Stimulated activated CD8-positive, alpha-beta memory T cell treated with anti-CD3 and anti-CD28 coated beads, Interleukin-4, amount 100 ng/mL, for 4 hours (primary cell): ENCODE measurements at places on chromosomes 12 and 14.

GRCh38 chr12:94603434-94604365 lies 46.7 kb downstream of the TMCC3 start:
- DNase-seq = no peak

DNA sequence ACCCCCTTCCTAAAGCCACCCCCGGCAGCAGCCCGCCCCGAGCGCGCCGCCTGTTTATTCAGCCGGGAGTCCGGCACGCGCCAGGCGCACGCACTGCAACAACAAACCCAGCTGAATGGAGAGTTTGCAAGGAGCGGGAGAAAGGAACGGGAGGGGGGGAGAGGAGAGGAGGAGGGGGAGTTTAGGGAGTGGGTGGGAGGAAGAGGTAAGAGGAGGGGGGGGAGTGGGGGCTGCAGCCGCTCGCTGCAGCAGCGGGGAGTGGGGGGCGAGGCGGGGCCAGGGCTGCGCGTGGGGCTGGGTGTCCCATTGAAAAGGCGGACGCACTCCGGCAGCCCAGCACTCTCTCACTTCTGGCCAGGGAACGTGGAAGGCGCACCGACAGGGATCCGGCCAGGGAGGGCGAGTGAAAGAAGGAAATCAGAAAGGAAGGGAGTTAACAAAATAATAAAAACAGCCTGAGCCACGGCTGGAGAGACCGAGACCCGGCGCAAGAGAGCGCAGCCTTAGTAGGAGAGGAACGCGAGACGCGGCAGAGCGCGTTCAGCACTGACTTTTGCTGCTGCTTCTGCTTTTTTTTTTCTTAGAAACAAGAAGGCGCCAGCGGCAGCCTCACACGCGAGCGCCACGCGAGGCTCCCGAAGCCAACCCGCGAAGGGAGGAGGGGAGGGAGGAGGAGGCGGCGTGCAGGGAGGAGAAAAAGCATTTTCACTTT lies at the start of gene ASCL1:
Gene ASCL1 (plus strand): TSS at position 336 of the 712 bp plus-strand sequence. CDS start 571 bp downstream, outside the sequence.
- no peak for DNase-seq

DNA sequence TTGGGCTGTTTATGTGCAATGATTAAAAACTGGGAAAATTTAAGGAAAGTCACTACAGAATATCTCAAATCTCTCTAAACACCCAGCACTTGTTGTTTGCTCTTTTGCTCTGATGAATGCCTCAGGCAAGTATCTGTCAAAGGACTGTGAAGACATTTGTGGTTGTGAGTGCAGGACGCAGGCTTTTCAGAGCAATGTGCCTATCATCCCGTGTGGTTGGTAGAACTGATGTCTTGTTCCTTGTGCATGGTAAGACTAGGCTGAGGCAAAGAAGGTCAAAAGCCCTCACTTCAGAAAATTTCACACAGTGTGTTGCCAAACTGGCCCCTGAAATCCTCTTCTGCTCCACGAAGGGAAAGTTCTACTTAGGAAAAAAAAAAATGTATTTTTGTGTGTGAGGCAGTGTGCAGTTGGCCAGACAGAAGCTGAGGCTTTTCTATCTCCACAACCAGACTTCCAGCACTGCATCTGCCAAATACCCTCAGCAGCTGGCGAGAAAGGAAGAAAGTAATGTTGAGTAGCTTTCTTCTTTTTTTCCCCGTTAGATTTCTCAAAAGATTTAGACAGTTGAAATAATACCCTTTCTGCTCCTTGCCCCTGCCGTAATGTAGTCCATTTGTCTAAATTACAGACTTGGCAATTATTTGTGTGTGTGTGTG lies 1103.1 kb downstream of the VRK1 start:
- DNase-seq = no peak

DNA sequence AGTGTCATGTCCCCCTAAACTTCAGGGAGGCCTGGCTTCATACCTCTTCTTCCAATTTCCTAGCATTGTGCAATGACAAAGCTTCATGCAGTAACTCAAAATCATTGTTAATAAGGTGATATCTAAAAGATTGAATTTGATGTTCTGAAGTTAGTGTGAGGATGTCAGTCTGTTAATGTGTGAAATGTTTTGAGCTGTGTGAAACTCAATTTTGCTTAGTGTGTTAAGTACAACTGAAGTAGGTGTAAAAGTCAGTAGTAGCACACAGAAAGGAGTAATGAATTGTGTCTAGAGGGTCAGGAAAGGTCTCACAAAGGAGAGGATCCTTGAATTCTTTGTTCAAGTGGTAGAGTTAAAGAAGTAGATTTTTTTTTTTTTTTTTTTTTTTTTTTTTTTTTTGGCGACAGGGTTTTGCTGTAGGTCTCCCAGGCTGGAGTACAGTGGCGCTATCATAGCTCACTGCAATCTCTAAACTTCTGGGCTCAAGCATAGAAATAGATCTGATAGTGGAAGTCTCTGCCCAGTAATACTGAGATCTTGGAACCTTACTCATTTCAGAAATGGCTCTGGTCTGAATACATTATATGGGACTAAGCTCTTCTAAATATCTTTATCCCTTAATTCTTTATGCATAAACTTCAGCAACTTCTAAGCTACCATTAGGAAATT lies 63.9 kb downstream of the FUT8 start:
- no peak for DNase-seq

DNA sequence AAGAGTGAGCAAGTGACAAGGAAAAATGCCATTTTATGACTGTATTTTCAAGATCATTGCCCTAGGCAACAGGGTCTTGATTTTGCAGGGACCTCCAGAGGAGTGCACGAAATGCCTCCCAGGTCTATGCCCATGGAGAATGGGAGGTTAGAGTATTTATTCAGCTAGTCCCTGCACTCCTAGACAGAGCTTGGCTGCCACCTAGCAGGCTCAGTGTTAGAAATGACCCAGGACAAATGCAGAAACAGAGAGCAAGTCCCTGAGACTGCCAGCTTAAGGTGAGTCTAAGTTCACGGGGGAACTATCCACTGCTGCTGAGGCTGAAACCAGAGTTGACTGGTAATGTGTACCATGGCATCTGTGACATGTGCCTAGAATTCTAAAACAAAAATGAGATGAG lies 506.4 kb downstream of the MED13L start:
- no peak for DNase-seq

GRCh38 chr12:45522227-45522626 lies 207.3 kb upstream of the ARID2 start:
- no peak for DNase-seq

DNA sequence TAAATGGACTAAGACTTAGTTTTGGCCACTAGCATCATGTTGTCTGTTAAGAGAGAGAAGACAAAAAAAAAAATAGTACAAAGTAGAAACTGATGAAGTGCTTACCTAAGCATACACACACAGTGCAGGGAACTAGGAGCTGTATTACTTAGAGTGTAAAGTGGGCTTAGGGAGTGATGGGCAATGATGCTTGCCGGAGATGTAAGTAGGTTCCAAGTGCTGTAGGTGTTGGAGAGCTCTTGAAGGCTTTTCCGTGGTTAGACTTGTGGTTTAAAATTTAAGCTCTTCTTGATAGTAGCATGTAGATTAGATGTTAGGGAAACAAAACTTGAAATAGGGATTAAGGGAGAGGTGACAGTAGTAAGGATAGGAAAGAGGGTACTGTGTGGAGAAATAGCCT lies 34.7 kb downstream of the MIA2 start:
- DNase-seq = no peak

DNA sequence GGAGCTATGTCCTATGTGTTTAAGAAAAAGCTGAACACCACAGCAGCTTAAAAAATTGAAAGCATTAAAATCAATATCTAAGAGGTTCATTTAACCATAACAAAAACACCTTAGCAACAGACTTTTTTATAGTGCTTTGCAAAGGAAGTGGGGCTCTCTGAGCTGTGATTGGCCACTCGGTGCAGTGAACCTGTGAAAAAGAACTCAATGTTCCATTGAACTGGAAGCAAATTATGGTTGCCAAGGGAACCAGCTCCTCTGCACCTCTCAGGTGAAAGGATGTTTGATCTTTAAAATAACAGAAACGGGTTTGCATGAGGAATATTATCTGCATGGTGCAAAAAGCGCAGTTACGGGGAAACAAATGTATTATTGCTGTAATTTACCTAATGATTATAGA lies 149.4 kb downstream of the SNAPC1 start:
- no peak for DNase-seq

GRCh38 chr12:30913323-30913722 lies 13.2 kb upstream of the TSPAN11 start:
- DNase-seq = no peak

- no peak for DNase-seq
Measured at GRCh38 chr12:55707219-55707671, 459 bp downstream of the ITGA7 start.

DNA sequence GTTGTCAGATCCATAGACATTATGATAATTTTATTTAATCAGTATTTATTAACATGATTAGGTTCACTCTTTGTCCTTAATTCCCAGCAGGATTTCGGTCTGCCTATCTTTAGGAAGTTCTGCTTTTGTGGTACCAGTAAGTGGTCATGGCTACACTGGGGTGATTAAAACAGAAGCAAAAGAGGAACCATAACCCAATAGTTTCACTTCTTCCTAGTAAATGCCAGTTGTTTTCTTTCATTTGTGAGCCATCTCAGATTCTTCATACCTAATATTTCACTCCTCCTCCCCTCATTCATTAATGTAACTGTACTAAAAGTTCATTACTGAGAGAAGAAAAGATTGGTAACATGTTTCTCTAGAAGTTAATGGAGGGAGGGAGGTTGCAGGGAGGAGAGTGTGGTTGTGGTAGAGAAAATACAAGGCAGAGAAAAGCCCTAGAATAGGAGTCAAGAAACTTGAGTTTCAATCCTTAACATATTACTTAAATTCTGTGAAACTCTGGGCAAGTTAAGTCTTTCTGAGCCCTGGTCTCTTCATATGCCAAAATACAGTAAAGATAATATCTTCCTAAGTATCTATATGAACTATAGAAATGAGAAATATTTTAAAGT lies 101.2 kb downstream of the PEBP1 start:
- DNase-seq = no peak

- no peak for DNase-seq
Measured at GRCh38 chr12:52846356-52846970, 2.3 kb downstream of the KRT78 start.

DNA sequence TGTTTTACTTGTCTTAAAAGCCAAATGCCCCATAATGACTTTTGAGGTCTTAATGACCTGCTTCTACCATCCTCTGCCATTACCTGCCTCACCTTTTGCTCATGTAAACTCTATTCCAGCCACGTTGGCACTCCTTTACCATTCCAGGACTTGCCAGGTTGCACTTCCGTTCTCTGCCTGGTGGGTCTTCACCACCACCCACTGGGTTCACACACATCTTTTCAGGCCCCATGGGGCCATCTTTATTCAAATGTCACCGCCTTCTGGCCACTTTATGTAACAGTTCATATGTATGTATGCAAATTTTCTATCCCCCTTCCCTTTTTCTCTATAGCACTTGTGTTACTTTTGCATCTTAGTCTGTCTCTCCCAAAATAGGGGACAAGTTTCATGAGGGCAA lies 57.7 kb downstream of the ATP2A2 start:
- no peak for DNase-seq

DNA sequence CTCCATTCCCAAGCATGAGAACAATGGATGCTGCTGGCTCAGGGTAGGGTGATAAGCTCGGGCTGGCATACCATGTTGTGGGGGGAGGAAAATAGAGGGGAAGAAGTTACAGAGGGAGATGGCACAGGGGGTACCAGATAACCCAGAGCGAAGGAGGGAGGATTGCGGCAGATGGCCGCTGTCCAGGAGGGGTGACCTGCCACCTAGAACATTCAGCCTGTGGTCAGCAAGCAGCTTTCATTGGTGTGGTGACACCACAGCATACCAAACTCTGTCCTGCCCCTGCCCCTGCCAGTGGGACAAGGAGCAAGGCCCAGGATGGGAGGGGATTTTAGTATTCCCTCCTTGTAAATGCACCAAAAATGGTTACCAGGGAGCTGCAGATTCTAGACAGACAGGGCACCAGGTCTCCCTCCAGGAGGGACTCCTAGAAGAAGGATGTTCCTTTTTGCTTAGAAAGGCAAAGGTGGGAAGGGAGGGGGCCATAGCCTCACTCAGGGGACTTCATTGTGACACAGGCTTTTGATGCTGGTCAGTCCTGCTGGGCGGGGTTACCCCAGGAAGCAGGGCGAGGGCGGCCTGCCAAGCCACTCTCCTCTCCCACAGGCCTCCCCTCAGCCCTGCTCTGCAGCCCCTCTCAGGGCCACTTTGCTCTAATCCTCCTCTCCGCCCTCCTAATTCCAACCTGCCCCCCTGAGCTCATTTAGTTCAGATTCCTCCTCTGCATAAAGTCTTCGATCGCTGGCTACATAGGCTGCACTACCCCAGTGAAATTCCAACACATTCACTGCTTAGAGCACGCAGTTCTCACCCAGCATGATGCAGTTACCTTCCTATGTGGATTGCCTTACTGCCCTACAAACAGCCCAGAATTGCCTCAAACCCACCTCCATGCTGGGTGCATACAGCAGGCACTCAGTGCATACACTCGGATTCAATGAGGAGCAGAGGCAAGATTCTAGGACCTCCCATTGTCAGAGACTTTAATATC lies 36.0 kb upstream of the PLEKHG6 start:
- DNase-seq = no peak

DNA sequence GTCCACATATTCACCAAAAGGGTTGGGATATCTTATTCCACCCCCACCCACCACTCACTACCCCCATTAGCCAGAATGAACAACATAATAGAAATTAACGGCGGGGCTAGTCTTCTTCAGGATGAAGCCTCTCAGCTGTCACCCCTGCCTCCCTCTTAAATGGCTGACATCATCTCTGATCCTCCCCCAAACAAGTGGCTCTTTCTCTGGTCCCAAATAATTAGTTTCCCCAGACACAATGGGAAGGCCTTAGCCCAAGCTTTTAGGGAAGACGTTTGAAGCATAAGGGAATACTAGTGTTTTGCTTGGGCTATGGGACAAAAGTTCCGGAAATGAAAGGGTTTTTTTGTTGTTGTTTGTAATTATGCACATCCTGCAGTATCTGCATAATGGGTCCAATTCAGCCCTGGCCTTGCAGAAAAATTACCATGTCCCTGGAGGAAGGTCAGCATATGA lies 13.8 kb downstream of the STON2 start:
- no peak for DNase-seq

DNA sequence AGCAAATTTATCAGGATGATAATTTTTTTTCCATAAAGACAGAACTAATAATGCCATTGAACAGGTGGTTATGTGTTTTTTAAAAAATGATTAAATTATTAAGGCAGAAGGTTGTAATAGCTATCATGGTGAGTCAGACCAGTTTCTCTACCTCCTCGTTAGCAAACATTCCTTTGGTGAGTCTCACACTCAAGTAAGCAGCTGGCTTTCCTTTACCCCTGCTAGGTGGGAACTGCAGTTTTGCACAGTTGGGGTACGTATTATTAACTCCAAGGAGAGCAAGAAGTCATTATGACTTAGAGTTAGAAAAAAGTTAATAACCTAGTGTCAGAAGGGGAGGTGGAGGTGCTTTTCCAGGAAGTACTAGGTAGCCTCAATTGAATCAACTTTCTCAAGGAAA lies 165.3 kb downstream of the SNAPC1 start:
- no peak for DNase-seq

GRCh38 chr12:118356809-118357256 lies 15.9 kb downstream of the TAOK3 start:
- no peak for DNase-seq

GRCh38 chr14:96016501-96017160 lies 22.5 kb upstream of the C14orf132 start:
- no peak for DNase-seq
